NCI-H187 (cell line): ENCODE measurements at places on chromosomes 7 and 10.

DNA sequence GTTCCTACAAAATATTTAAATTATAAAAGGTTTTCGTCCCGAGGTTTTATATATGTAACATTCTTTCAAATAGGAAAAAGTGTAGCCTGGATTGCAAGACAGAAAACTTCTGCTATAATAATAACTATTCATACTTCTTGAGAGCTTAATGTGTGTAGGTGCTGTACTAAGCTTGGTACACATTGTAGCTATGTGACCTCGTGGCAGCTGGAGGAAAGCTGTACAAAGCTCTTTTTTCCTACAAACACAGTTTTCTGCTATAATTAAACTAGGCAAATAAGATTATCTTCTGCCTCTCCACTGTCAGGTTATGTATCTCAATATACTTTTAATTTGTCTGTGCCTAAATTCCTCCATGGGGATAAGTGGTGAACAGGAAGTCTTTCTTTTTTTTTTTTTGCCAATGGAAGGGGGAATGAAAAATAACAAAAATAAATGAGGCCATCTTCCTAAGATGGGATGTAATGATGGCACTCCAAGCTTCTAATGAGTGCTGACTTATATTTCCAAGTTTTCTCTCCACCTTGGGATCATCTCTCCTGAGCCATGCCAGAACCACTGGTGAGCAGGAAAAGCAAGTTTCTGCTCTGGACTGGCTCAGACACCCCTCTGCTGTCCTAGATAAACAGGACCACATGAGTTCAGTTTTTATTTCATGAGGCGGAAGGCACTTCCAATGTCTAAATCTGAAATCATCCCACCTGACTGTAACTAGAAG lies 9.9 kb downstream of the SGMS1 start:
- no peak for DNase-seq

GRCh38 chr10:69741671-69742355 lies 59.9 kb upstream of the COL13A1 start:
- no peak for DNase-seq

DNA sequence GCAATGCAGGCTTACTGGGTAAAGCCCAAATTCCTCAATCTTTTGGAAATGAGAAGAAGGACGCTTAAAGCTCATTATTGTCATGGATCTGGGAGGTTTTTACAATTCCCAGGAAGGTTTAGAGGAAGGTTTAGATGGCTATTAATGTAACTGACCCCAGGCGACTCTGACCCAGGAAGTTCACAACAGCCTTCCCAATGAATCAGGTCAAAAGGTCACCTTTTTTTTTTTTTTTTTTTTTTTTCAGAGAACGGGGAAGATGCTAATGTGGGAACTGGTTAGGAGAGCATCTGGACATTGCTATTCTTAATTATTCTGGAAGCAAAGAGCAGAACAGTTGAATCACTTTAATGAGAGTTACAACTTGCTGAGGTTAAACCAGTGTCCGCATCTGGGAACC lies 149.9 kb upstream of the ITGB1 start:
- no peak for DNase-seq

GRCh38 chr10:13930120-13930519 lies 343.4 kb downstream of the PRPF18 start:
- DNase-seq: no peak

DNA sequence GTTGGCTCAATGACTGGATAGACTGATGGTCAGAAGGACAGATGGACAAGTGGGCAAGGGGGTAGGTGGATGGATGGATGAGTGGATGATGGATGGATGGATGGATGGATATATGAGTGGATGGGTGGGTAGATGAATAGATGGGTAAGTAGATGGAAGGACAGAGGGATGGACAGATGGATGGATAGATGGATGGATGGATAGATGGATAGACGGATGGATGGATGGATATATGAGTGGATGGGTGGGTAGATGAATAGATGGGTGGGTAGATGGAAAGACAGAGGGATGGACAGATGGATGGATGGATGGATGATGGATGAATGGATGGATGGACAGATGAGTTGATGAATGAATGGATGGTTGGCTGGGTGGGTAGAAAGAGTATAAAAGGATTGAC lies 119.5 kb downstream of the GRID1 start:
- no peak for DNase-seq

GRCh38 chr7:48384180-48384752 lies 213.0 kb downstream of the ABCA13 start:
- no peak for DNase-seq
